Kidney epithelial cell (primary cell): ENCODE measurements at places on chromosomes 7 and 10.

- no peak for DNase-seq
These were observed 5.7 kb downstream of the FAM53B start for GRCh38 chr10:124738441-124738840.

DNA sequence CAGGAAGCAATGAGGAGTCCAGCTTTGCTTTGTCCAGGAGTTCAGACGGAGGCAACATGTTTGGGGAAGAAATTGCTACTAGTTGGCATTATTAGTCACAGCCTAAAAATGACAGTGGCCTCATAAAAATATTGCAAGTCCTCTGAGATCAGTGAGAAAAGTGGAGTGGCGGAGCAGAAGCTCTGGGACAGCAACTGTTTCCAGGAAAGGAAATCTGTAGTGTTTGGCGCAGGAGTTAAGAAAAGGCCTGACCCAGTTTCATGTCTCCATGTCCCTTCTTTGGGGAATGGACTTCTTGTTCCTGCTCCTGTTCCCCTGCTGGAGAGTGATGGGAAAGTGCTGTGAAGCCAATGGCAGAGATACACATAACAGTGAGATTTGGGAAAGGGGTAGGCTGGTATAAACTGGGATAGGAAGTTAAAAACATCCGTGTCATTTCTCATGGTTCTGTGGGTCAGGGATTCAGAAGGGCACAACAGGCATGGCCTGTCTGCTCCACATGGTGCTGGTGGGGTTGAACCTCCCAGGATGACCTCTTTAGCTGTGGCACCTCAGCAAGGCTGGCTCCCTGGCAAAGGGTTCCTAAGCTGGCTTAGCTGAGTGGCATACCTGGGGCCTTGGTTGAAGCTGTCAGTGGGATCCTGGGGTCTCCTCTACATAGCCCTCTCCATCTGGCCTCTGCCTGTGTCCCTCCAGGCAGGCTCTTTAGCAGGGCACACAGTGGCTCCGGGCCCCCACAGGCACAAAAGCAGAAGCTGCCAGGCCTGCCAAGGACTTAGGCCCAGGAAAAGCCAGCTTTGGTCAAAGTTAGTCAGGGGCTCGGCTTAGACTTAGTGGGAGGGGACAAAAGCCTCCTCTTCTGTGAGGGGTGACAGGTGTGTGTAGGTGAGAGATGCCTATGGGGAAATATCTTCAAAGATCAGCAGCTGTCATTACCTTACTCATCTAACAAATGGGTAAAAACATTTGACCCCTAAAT, 77.7 kb downstream of the WDFY4 start:
- DNase-seq: no peak

DNA sequence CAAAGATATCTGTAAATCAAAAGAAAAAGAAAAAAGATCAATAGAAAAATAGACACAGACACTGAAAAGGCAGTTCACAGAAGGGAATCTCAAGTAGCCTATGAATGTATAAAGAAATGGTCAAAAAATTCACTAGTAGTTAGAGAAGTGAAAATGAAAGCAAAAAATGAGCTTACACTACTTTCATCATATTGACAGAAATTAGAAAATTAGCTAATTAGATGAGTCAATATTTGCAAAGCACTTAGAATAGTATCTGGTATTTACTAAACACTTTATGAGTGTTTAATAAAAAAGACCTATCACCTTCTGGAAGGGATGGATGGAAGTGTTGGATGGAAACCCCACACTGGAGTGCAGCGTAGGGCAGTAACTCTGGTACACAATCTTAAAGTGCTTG, 1.7 kb upstream of the CFAP58 start:
- no peak for DNase-seq

GRCh38 chr7:66630531-66630930, 1.9 kb downstream of the KCTD7 start:
- no peak for DNase-seq

GRCh38 chr10:70090013-70090412, 37.4 kb downstream of the MACROH2A2 start:
- DNase-seq: no peak

DNA sequence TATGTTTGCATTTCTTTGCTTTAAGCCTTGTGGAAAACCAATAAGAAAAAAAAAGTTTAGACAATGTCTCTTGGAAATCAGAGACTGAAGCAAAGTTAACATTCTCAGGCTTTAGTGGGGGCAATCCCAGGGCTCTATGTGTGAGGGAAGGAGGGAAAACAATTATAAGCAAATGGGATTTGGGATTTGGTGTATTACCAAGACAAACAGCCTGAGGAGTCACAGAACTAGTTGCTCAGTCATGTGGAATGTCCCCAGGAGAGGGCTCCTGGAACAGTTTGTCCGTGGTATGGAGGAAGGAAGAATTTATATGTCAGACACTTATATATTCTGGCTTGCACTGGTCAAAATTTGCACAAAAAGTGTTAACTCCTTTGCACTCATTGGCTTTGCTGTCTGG, 562.9 kb upstream of the TPK1 start:
- no peak for DNase-seq

DNA sequence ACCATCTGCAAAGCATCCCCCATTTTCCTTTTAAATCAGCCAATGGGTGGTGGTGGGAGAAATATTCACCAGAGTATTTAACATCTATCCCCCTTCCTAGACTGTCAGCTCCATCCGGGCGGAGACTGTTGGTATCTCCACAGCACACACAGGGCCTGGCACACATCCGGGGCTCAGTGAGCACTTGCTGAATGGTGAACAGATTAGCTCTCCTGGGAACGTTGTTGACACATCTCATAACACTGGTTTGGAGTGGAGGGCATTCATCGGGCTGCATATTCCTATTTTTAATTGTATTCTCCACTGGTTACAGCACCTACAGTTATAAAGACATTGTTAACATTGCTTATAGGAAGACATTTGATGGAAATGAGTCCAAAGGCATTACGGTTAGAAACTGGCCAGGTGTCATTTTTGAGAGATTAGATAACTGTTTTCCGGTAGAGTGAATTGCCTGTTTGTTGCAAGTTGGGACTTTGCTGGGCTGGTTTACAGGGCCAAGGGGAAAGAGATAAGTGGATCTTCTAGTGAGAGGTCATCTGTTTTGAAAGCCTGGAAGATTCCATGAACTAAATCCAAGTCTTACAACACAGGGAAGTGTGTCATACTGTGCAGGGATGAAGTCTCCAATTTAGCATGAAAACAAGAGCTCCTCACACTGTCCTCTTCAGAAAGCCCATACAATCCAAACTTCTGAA, 101.8 kb downstream of the EGFR start:
- DNase-seq: no peak

- DNase-seq: no peak
These were observed 52.1 kb downstream of the MPP7 start for GRCh38 chr10:28250782-28251181.
